Prostate gland (tissue), 2 donors: ENCODE measurements at places on chromosomes 2 and 18.
A peak's percentile ranks its signal among the peaks of the same experiment; 100 is the strongest.

GRCh38 chr2:21270708-21271122 is 146.9 kb downstream of the TDRD15 start:
- no peak overlapping the region for H3K27ac ChIP-seq
- H3K4me3 ChIP-seq, result no peak overlapping the region
- no peaks in the 10 kb centered on the region for H3K27me3 ChIP-seq
- no peaks in the 10 kb centered on the region for H3K4me1 ChIP-seq
- no peak for DNase-seq
- H3K36me3 ChIP-seq, result no peaks in the 10 kb centered on the region

- no peak overlapping the region for H3K4me3 ChIP-seq
- H3K4me1 ChIP-seq, result no peaks in the 10 kb centered on the region
- H3K36me3 ChIP-seq, result no peaks in the 10 kb centered on the region
- no peaks in the 10 kb centered on the region for H3K27me3 ChIP-seq
- no peak for DNase-seq
These were observed 375.3 kb downstream of the SLC4A3 start for GRCh38 chr2:220002699-220003098.

DNA sequence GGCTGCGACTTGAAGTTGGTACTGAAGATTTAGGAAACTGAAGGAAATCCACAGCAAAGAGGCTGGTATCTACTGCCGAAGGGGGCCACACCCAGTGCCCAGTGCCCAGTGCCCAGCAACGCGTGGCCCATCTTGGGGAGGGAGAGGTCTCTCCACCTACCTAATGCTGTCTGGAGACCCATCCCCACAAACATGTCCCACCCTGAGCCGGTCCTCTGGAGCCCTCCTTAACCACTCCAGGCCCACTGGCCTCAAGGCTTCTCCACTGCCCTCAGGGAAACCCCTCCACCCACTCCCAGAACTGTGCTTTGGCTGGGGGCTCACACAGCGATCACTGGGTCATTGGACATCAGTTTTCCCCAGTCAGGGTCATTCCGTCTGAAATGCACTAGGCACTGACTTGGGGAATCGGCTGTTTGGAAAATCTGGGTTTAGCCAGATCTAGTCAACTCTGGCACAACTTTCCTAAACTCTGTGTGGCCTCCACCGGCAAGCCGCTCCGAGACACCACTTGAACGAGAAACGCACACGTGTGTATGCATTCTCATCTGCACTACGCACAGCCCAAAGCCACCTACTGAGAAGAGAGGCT is 20.1 kb downstream of the GPR55 start:
- no peaks in the 10 kb centered on the region for H3K27me3 ChIP-seq
- no peak overlapping the region for H3K27ac ChIP-seq
- H3K4me3 ChIP-seq, result no peak overlapping the region
- no peaks in the 10 kb centered on the region for H3K36me3 ChIP-seq
- DNase-seq, result no peak
- H3K4me1 ChIP-seq, result no peaks in the 10 kb centered on the region

- H3K4me3 ChIP-seq, result peak overlapping the region; percentile 31
- DNase-seq, result no peak
- no peaks in the 10 kb centered on the region for H3K4me1 ChIP-seq
- no peaks in the 10 kb centered on the region for H3K36me3 ChIP-seq
- H3K27me3 ChIP-seq, result peaks cover 8% of the 10 kb centered on the region
These were observed 4.4 kb upstream of the ZEB2 start for GRCh38 chr2:144524118-144525009.

DNA sequence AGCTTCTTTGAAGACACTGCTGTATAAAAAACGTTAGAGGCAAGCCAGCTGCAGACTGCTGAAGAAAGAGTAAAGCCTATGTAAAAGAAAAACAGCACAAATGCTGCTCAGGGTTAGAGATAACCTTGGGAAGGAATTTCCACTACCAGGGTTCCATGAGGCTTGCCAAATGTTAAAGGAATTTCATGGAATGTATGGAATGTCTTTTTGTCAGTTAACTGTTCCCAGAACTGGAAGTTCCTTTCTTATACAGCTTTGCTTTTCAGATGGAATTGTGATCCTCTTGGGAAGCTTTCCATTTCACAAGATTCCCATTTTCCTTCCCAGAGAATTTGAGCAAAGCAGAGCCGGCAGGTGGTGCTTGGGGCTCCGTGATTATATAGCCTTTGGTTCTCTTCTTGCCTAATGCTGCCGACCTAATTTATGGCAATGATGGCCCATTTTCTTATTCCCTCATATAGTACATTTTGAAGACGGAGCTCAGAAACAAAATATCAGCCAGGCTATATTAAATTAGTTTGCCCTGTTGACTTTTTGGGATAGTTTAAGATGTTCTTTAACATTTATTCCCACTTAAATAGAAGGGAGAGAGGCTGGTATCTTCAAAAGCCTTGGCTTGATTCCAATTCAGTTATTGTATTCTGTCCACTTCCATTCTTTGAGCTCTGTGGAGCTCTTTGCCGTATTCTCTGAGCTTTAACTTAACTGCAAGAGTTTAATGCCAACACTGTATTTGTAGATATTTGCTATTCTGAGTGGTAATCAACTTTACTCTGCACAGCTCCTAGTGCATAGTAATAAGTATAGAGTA is 162.3 kb downstream of the PHLPP1 start:
- H3K27ac ChIP-seq, result no peak overlapping the region
- H3K36me3 ChIP-seq, result no peaks in the 10 kb centered on the region
- DNase-seq, result no peak
- no peak overlapping the region for H3K4me3 ChIP-seq
- no peaks in the 10 kb centered on the region for H3K4me1 ChIP-seq
- no peaks in the 10 kb centered on the region for H3K27me3 ChIP-seq

GRCh38 chr18:75282746-75283145 is 72.1 kb downstream of the TSHZ1 start:
- no peaks in the 10 kb centered on the region for H3K4me1 ChIP-seq
- no peak overlapping the region for H3K27ac ChIP-seq
- H3K36me3 ChIP-seq, result no peaks in the 10 kb centered on the region
- H3K27me3 ChIP-seq, result no peaks in the 10 kb centered on the region
- DNase-seq, result no peak

- no peaks in the 10 kb centered on the region for H3K36me3 ChIP-seq
- no peaks in the 10 kb centered on the region for H3K27me3 ChIP-seq
- no peak overlapping the region for H3K4me3 ChIP-seq
- no peaks in the 10 kb centered on the region for H3K4me1 ChIP-seq
These were observed 34.0 kb upstream of the STRN start for GRCh38 chr2:37000318-37000717.

GRCh38 chr2:98438190-98439133 is 6.2 kb upstream of the INPP4A start:
- H3K27ac ChIP-seq, result no peak overlapping the region
- H3K4me1 ChIP-seq, result no peaks in the 10 kb centered on the region
- H3K27me3 ChIP-seq, result no peaks in the 10 kb centered on the region
- no peak overlapping the region for H3K4me3 ChIP-seq

- H3K36me3 ChIP-seq, result no peaks in the 10 kb centered on the region
- no peak for DNase-seq
- no peaks in the 10 kb centered on the region for H3K4me1 ChIP-seq
- no peak overlapping the region for H3K4me3 ChIP-seq
- no peak overlapping the region for H3K27ac ChIP-seq
- H3K27me3 ChIP-seq, result no peaks in the 10 kb centered on the region
These were observed 268.6 kb downstream of the HDAC4 start for GRCh38 chr2:239132156-239132709.

DNA sequence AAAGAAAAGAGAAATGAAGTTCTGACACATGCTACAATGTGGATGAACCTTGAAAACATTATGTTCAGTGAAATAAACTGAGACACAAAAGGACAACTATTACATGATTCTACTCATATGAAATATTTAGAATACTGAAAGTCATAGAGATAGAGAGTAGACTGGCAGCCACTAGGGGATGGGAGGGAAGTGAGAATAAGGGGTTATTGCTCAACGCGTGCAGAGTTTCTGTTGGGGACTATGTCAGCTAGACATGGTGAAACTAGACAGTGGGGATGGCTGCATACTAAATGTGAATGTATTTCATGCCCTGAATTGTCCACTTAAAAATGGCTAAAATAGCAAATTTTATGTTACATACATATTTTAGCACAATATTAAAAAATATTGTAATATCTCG is 108.7 kb upstream of the ATL2 start:
- H3K27me3 ChIP-seq, result no peaks in the 10 kb centered on the region
- H3K27ac ChIP-seq, result no peak overlapping the region
- H3K4me1 ChIP-seq, result no peaks in the 10 kb centered on the region
- H3K4me3 ChIP-seq, result no peak overlapping the region
- DNase-seq, result no peak

- no peak overlapping the region for H3K27ac ChIP-seq
- H3K27me3 ChIP-seq, result no peaks in the 10 kb centered on the region
- no peak overlapping the region for H3K4me3 ChIP-seq
These were observed 222.0 kb upstream of the FN1 start for GRCh38 chr2:215657844-215658243.

DNA sequence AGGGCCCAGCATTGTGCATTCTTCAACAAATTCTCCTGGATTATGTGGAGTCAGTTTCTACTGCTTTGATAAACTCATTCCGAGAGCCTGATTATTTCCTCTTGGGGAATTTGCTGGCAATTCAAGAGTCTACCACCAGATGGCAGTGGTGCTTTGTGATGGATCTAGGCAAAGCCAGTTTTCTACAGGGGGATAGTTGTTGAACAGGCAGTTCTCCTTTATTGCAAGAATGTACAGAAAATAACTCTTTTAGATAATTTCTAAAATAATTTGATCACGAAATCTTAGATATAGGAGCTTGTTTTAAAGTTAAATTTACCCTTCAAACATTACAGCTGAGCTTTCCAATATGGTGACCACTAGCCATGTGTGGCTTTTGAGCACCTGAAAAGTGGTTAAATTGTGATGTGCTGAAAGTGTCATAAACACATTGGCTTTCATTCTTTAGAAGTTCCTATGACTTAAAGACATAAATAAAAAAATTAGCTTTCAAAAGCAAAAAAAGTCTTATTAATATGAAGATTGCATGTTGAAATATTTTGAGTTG is 66.7 kb upstream of the HAAO start:
- H3K4me1 ChIP-seq, result no peaks in the 10 kb centered on the region
- H3K27ac ChIP-seq, result no peak overlapping the region
- no peak overlapping the region for H3K4me3 ChIP-seq
- no peaks in the 10 kb centered on the region for H3K36me3 ChIP-seq
- no peaks in the 10 kb centered on the region for H3K27me3 ChIP-seq

DNA sequence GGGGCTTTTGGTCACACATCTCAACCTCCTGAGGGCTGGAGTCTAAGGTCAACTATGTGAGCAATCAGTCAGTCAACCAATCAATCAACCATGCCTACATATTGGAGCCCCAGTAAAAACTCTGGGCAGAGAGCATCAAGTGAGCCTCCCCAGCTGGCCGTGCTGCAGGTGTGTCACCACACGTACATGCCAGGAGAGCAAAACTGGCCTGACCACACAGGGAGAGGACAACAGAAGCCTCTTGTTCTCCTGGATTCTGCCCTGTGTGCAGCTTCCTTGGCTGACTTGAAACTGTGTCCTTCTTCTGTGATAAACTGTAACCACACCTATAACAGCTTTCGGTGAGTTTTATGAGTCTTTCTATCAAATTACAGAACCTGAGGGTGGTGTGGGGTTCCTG is 25.9 kb downstream of the GPR35 start:
- H3K4me1 ChIP-seq, result no peaks in the 10 kb centered on the region
- H3K4me3 ChIP-seq, result no peak overlapping the region
- H3K27ac ChIP-seq, result no peak overlapping the region
- H3K36me3 ChIP-seq, result no peaks in the 10 kb centered on the region

DNA sequence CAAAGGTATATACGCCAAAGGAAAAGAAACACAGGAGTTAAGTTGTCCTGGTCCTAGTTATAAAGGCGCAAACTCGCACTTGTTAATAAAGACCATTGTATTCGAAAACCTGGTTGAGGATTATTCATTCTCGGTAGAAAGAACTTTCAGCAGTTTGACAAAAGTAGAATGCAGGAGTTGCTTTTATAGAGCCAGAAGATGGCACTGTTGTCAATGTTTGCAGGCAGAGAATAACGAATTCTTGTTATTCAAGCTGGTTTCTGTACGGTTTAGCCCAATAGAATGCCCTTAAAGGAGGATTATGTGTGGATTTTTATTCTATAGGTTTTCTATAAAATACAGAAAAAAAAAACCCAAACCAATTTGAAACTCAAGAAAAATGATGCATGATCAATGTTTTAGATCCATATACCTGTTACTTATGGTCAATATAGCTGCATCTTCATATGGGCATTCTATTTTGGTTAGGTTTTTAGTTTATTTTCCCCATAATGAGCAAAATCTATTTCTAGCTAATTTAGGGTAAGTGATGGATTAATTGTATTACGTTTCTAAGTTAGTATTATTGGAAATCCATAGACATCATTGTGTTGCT is 510.3 kb downstream of the PLCL1 start:
- H3K4me3 ChIP-seq, result no peak overlapping the region
- DNase-seq, result no peak
- no peak overlapping the region for H3K27ac ChIP-seq
- no peaks in the 10 kb centered on the region for H3K36me3 ChIP-seq
- no peaks in the 10 kb centered on the region for H3K4me1 ChIP-seq
- H3K27me3 ChIP-seq, result no peaks in the 10 kb centered on the region
